HuH-7 (cell line): ENCODE measurements at places on chromosomes 7 and 10.

- peak; percentile 55 for DNase-seq
Observed at GRCh38 chr7:87599336-87599735, 1.3 kb downstream of the ABCB1 start.

GRCh38 chr10:80513106-80513505 lies 24.6 kb upstream of the SH2D4B start:
- DNase-seq = no peak

DNA sequence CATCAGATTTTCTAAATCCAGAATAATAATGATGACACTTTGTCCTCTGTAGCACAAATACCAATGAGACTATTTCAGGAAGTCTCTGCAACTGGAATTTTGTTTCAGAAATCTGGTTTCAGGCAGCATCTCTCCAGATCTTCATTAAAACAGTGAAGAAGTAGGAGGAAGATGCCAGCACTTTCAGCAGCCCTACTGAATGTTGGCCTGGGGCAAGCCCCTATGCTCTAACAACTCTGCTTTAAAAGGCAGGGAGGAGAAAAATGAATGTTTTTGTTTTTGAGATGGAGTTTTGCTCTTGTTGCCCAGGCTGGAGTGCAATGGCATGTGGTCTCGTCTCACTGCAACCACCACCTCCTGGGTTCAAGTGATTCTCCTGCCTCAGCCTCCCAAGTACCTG lies 7.2 kb upstream of the CAV1 start:
- DNase-seq = no peak

GRCh38 chr7:152987656-152988055 lies 228.1 kb downstream of the ACTR3B start:
- DNase-seq = no peak

DNA sequence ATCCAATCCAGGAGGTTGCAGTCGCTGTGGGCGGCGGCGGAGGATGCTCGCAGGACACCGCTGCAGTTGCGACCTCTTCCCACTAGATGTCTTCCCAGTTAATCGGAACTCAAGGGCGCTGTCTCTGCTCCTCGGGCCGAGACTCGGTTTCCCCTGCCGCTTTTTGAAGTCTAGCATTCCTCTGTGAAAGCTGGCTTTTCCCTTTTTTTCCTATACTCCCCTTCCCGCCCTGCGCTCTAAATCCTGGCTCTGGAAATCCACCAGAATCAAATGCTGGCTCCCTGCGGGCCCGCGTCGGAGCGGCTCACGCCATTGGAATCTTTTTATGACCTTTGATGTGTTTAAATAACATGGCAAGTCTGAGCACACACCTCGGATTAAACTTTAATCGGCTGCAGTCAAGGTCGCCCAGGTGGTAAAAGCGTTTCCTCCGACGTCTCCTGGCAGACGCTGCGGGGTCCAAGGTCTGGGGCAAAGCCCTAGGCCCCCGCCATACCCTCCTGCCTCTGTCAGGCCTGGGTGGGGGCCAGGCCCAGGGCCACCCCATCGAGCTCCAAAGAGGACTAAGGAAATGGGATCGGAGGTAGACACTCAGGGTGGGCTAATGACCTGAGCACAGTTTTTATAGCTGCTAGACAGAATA lies 10.7 kb upstream of the HOXA13 start:
- DNase-seq = peak; percentile 96

- DNase-seq = no peak
Observed at GRCh38 chr7:2823130-2823529, 21.0 kb downstream of the GNA12 start.

DNA sequence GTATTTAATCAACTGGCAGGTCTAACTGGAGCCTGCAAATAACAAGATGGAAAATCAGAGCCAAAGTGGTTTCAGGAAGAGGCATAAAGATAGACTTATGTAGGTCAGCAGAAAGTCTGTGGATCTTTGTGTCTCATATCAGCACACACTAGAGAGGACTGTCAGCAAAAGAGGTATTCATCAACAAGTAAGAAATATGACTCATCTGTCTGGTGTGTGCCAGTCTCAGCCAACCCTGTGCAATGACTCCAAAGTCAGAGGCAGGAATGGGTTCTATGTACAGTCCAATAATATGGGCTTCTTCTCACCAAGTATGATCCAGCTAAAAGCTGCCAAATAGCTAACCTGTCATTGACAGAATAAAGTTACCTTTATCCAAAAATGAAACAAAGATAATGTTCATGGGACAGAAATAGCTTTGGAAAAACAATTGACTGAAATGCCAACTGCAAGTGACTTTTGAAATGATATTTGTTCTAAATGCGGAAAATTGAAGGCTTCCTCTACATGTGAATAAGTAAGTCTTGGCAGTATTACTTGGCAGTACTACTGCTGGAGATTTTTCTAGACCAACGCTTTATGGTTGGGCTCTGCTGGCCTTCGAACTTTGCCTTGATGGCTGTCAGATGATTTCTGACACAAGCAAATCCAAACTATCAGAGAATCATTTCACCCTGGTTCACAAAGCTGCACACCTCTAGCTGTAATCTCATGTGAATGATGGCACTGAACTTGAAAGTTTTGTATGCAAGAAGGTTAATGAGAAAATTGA lies 272.3 kb upstream of the SEMA3C start:
- DNase-seq = no peak

GRCh38 chr10:89891006-89891535 lies 189.7 kb downstream of the KIF20B start:
- no peak for DNase-seq

DNA sequence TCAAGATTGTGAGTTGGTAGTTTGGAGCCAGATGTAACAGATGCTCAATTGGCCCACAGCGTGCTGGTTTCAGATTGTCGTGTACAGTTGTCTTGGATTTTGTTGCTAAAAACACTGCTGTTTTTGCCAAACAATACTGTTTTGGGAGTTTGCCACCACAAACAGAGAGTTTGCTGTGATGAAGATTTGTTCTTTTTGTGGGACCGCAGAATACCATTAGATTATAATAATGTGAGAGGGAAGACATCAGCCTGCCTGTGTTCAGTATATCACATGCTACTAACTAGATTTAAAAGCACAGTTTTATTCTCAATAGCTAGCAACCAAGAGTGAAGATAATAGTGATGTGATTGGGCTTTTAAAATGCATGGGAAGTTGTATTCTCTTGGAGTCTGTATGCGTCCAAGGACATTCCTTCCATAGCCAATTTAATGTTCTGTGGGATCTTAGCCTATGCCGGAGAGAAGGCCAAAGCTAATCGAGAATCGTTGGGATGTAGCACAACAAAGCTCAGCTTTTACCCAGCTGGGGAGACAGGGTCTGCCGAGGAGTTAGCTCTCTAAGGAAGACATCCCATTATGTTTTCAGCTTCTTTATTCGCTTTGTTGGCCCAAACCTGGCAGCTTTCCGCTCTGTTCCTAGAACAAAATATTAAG lies 18.7 kb upstream of the ITGA8 start:
- no peak for DNase-seq

DNA sequence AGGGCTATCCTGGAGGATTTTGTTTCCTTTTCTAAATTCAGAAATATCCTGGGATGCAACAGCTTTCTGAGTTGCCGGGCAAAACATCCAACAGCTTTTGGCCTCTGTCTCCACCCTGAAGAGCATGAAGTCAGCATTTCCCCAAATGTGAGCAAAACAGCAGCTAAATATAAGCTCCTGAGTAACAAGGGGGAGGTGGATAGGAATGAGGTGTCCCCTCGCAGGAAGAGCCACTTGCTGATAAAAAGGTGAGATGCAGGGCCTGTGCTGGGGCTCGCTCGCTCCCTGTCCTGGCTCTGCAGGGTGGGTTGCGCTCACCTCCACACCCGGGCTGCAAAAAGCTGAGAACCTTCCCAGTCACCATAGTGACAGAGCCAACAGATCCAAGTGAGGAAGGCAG lies 264.3 kb downstream of the ZEB1 start:
- DNase-seq = no peak

DNA sequence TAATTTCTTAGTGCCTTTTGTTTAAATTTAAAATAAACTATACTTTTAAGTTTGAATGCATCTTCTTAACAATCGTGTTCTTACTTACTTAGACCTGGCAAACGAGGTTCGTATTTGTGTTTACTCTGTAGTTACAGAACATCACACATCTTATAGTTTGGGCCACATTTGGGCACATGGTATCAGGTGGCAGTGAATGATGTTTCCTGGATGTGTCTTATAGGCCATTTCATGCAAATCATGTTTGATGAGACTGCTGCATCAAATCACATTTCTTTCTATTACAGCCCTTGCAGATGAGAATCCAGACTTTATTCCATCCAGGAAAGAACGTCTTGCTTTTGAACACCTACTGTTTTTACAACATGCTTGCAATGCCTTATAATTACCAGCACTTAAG lies 78.5 kb downstream of the RBM33 start:
- DNase-seq = no peak

- DNase-seq = no peak
Observed at GRCh38 chr7:108211382-108212201, 81.4 kb upstream of the LAMB4 start.

DNA sequence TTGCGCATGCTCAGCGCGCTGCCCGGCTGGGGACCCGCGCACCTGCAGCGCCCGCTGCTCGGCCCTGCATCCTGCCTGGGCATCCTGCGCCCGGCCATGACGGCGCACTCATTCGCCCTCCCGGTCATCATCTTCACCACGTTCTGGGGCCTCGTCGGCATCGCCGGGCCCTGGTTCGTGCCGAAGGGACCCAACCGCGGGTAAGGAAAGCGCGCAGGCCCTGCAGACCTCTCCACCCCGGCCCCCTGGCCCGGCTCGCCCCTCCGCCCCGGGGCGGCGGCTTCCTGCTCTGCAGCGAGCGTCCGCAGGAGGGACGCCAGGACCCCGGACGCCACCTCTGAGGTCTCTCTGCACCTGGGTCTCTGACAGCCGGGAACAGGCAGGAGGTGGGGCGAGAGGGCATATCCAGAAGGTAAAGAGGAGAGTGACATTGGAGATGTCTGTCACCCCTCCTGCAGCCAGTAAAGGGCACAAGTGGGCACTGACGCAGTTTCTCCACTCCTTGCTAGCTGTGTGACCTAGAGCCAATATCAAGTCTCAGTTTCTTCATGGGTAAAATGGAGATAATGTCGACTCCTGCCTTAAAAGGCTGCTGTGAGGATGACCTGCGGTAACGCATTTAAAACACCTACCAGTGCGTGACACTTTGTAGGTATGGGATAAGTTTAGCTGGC lies 338 bp downstream of the ATP6V0E2 start:
- DNase-seq = no peak
